ENCODE measurements at places on chromosomes 6 and 20.

DNA sequence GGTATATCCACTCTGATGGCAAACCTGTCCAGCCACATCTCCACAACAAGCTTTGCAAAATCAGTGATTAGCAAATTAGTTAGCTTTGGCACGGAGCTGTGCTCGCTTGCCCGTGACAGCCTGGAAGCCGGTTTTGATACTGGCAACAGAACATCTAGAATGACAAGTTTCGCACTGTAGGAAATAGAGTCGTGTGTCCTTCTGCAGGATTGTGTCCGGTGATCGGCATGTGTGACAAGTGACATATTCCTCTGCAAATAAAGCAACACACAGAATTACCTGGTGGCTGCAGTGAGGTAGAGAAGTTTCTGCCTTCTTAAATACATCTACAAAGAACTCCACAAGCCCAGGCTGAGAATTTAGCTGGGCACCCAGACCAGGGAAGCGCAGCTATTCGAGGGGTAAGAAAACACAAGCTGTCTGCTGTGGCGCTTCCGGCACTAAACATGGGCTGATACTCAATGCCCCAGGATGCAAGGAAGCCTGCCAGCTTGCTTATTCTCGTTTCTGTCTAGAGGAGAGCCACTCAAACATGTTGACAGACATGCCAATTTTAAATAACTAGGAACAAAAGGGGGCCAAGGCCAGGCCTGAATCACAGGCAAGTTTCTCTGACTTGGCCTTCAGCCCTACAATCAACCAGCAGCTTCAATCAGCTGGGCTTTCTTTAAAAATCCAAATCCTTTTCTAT, 22.2 kb downstream of the EIF2S2 start:
- no peak for DNase-seq

GRCh38 chr20:21019814-21020658, 86.1 kb downstream of the LINC00237 start:
- DNase-seq = no peak

DNA sequence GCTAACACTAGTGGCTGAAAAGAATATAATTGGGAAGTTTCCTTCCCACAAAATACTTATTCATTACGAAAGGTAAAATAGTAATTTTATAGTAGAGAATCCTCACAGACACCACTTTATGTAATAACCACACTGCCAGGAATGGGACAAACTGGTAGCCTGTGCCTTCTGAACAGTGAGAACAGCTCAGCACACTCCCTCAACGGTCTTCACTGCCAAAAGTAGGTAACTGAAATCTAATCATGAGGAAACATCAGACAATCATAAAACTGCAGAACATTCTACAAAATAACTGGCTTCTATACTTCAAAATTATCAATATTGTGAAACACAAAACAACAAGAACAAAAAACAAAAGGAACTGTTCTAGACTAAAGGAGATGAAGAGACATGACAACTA, 44.1 kb downstream of the NUP153 start:
- no peak for DNase-seq

GRCh38 chr6:109121411-109121810, 26.1 kb downstream of the CEP57L1 start:
- no peak for DNase-seq

GRCh38 chr20:46562373-46563169, 12.1 kb upstream of the OCSTAMP start:
- peak; percentile 79 for DNase-seq

GRCh38 chr6:45491874-45492273, 114.1 kb upstream of the SUPT3H start:
- no peak for DNase-seq

GRCh38 chr6:74671558-74672025, 534.3 kb downstream of the COL12A1 start:
- DNase-seq = no peak

DNA sequence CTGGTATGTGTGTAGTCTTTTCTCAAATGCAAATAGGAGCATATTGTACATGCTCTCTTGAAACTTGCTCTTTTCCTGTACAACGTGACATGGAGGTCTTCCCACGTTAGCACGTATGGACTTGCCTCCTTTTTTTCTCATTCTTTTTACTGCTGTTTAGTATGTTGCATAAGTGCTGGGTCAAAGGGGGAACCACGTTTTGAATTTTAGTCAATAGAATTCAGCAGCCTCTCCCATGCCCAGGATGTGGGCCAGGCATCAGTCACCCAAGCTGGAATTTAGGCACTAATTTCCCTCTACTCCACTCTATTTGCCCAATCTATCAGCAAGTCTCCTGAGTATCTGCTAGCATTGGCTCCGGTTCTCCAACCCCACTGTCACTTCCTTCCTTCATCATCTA, 41.5 kb upstream of the RNF24 start:
- peak; percentile 11 for DNase-seq

GRCh38 chr20:40714916-40715315, 25.9 kb upstream of the MAFB start:
- no peak for DNase-seq

All from coronary artery (tissue), 2 donors.